Activated T-cell treated with anti-CD3 and anti-CD28 coated beads for 1 hour (primary cell): ENCODE measurements at places on chromosomes 11 and 22.

GRCh38 chr11:69599502-69599901 is 41.5 kb upstream of the CCND1 start:
- no peak for DNase-seq

- no peak for DNase-seq
Observed at GRCh38 chr11:112961146-112961668, at the start of gene NCAM1. NCAM1 (plus strand) TSS chr11:112961420.

DNA sequence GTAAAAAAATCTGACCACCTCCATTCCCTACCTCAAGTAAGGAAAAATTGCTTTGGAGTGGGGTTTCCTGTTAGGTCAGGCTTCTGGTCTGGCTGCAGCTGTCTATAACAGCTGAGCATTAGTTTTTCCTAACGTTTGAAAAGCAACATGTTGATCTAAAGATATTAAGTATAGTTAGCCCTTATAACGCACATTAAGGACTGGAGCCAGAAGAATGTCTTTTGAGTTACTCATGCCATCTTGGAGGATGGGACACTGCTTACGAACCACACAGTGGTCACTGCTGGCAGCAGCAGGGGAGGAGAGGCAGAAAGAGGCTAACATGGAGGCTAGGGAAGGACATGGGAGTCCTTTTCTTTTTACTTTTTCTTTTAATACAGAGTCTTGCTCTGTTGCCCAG is 44.1 kb upstream of the GDPD4 start:
- DNase-seq, result no peak

DNA sequence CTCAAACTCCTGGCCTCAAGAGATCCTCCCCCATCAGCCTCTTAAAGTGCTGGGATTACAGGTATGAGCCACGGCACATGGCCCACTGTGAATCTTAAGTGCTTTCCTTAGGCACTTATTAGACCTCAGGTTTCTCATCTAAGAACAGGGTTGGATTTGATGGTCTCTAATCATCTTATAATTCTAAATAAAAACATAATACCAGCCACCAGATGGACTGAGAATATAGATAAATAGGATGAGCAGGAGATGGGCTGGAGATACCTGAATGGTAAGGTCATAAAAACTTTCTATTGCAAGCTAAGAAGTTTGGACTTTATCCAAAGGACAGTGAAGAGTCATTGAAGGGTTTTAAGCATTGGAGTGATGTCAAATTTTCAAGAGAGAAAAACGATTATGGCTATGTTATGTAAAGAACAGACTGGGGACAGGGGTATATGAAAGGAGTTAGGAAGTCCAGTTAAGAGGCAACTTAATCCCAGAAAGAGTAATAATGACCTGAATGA is 85.2 kb downstream of the RELT start:
- DNase-seq, result no peak

GRCh38 chr11:73478737-73479347 is 102.6 kb downstream of the RELT start:
- DNase-seq, result no peak

- DNase-seq, result no peak
Observed at GRCh38 chr22:43817402-43817801, 5.3 kb upstream of the EFCAB6 start.

DNA sequence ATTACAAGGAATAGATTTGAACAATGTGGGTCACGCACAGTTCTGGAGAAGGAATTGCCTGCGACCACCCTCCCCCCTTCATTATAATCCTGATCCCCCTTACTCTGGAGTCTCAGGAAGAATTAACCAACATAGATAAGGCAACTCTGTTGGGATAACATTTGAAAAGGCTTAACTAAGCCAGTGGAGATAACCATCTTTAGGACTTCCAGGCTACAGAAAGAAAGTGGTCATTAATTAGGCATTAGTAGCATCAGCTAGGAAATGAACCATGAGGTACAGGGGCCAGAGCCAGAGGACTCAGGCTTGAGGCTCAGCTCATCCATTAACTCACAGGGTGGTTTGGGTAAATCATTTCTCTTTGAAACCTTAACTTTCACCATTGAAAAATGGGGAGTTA is 720.0 kb upstream of the API5 start:
- no peak for DNase-seq

DNA sequence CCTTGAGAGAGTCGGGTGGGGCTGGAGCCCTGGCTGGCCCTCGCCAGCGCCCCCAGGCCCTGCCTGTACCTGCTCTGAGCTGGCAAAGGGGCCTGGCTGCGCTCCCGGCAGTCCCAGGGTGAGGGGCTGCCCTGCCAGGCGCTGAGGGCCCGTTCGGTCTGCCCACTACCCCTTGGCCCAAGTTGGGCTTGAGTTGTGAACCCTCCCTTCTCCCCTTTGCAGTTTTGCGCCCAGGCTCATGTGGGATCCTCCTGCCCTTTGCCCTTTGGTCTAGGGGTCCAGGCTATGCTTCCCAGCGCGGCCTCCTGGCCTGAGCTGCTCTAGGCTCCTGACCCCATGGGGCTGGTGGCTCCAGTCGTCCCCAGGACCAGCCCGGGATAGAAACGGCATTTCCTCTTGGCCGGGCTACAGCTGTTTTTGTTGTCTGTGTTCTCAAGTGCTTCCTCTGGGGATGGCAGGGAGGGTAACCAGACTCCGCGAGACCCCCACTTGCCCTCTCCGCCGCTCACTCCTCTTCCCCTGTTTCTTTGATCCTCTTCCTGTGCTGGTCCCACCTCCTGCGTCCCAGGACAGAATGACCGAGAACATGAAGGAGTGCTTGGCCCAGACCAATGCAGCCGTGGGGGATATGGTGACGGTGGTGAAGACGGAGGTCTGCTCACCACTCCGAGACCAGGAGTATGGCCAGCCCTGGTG is 34.9 kb downstream of the PRDM11 start:
- no peak for DNase-seq

GRCh38 chr22:46774253-46774979 is 12.0 kb downstream of the TBC1D22A start:
- no peak for DNase-seq

DNA sequence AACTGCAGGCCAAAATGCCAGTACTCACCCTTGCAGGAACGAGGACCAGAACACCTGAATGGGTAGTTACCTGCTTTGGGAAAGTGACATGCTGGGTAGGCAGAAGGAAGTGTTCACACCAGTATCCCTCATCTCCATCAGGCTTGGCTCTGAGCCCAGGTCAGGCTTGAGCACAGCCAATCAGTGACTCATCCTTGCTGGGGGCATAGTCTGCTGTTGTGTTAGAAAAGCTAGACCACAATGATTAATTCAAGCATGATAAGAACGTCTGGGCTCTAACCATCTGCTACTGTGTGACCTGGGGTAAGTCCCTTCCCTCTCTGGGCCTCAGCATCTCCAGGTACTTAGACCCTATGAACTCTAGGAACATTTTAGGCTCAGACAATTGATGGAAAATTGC is 450.4 kb downstream of the MIAT start:
- DNase-seq, result no peak

DNA sequence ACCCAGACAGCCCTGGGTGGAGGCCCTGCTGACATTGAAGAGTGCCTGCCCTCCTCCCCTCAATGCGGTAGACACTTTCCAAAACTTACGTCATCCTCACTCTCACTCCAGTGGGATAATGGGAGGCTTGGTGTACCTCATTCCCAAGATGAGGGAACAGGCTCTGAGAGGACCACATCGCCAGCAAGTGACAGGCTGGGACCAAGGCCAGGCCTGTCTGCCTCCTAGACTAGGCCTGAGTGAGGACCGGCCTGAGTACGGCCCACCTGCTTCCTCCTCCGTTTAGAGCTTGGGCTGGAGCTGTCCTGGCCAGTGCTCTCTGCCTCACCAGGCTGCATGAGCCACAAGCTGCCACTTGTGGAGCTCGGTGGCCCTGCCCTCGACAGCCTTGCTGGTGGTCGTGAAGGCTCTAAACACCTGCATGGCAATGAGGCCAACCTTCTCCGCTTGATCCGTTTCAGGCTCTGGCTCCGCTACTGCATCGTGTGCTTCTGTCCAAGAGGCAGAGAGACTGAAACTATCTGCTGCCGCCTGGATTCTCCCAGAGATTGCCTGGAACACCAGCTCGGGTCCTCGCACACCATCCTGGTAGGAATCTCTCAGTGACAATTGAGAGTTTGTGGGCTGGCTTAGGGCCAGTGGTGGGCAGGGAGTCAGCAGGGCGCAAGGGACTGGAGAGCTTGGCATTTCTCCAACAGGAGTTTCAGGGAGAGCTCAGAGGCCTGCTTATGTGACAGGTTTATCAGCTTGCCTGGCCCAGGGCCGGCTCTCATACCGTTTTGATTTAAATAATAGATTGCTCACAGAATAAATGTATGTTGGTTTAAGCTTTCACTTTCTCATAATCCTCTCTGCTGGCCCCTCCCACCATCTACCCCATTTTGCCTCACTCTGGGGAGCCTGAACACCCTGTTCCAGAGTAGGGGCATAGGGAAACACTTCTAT is 9.4 kb downstream of the LRRC75B start:
- no peak for DNase-seq
